ENCODE measurements at places on chromosomes 6 and 20. TPM values are rescaled to one million over a fixed set of nuclear protein-coding genes. Genes with fewer than 3 reads are reported as not detected.

The GABBR1 gene
- 38.8 TPM for total RNA-seq

The VTA1 gene
- total RNA-seq, result 42.9 TPM

The BTNL2 gene
- not detected for total RNA-seq

The CCN5 gene
- total RNA-seq, result 0.93 TPM

DNA sequence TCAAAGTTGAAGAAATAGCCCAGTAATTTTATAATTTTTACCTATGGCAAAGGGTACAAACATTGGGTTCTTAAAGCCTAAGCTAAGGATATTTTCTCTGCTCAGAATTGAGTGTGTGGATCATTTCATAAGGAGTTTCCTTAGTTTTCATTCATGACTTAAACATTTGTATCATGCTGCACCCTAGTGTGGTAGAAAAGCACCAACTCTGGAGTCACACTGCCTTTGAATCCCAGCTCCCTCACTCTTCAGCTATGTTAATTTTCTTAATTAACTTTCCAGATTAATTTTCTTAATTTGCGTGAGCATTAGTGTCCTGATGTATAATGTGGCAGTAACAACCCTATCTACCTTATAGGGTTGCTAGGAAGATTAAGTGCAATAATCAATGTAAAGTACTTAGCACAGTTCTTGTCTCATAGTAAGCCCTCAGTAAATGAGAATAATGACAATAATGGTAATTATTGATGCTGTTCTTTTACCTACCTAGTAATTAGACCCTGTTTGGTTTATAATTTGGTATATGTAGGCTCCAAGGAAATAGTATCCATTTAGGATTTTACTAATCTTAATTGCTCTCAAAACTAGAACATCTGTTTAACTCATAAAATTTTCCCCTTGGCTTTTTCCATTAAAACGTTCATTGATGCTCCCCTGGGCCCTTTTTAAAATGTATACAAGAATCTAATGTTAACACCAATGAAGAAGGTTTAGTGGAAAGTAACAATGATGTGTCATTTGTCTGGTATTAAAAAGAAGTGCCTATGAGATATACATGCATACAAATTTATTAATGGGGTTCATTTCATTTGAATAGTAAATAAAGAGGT, 31.6 kb downstream of the DSE start:
- H3K36me3 ChIP-seq, result peaks cover 28% of the 10 kb centered on the region
- no peak overlapping the region for H3K27ac ChIP-seq
- peaks cover 18% of the 10 kb centered on the region for H3K4me1 ChIP-seq
- H3K4me3 ChIP-seq, result no peak overlapping the region
- no peaks in the 10 kb centered on the region for H3K27me3 ChIP-seq
- no peak for DNase-seq

DNA sequence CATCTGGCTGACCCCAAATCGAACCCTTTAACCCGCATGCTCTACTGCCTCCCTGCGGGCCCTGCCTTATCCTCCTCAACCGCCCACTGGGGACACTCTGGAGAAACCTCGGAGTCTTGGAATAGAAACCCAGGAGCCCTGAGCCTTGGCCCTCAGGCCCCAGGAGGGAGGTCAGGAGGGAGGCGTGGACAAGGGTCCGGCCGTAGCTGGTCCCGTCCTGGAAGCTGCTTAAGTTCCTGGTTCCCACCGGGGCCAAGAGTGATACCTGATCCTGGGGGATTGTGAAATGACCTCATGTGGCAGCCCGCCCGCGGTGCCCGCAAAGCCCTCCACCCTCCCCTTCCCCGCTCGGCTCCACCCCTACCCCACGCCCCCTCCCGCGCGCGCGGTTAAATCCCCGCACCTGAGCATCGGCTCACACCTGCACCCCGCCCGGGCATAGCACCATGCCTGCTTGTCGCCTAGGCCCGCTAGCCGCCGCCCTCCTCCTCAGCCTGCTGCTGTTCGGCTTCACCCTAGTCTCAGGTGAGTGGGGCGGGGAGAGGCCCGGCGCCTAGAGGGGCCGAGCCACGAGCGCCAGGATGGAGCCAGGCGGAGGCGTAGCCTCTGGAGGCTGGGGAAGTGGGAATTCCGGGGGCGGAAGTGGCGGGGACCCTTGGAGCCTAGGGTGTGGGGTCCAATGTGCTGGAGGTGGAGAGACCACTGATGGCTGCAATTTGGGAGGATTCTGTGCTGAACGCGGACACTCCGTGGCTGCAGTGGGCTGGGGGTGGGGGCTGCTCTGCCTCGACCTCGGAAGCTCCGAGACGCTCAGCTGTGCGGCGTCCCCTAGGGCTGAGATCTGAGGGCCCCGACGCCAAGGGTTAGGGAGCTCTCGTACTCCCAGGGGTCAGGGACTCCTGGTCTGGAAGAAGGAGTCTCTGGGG, at the start of gene WFDC2:
Gene WFDC2, plus strand, starts transcription at position 418 of the 926 bp plus-strand sequence. Its CDS starts 29 bp downstream, at position 447.
- no peaks in the 10 kb centered on the region for H3K36me3 ChIP-seq
- no peak within 1 kb of the TSS for H3K27ac ChIP-seq
- H3K4me1 ChIP-seq, result no peaks in the 10 kb centered on the region
- no peak for DNase-seq
- peak within 1 kb of the TSS; percentile 9 for H3K4me3 ChIP-seq

GRCh38 chr6:131602781-131603312, 25.2 kb downstream of the MED23 start:
- peak; percentile 45 for DNase-seq
- H3K27me3 ChIP-seq, result no peaks in the 10 kb centered on the region
- H3K36me3 ChIP-seq, result peaks cover 95% of the 10 kb centered on the region

DNA sequence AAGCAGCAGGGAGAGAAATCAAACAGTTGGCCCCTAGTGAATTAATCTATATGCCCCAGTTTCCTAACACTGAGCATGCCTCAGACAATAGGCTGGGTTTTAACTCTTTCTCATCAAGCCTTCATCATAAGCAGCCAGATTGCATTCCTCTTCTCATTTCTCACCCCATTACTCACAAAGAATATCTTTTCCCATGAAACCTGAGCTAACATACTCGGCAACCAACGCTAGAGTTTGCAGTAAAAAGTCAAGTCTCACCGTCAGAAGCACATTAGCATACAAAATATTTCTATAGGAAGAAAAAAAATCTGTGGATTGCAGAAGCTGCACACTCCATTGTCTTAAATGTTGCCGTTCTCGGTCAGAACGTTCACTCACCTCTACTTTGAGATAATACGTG, 429.9 kb upstream of the ARID1B start:
- no peak overlapping the region for H3K4me3 ChIP-seq
- H3K36me3 ChIP-seq, result no peaks in the 10 kb centered on the region
- H3K27me3 ChIP-seq, result peaks cover 20% of the 10 kb centered on the region
- DNase-seq, result no peak
- no peaks in the 10 kb centered on the region for H3K4me1 ChIP-seq

GRCh38 chr6:136762022-136762975, 30.0 kb downstream of the MAP3K5 start:
- no peaks in the 10 kb centered on the region for H3K36me3 ChIP-seq
- DNase-seq, result no peak
- peaks cover 25% of the 10 kb centered on the region for H3K4me1 ChIP-seq
- H3K27me3 ChIP-seq, result no peaks in the 10 kb centered on the region
- no peak overlapping the region for H3K4me3 ChIP-seq
- H3K27ac ChIP-seq, result peak overlapping the region; percentile 32

- no peak overlapping the region for H3K27ac ChIP-seq
- H3K4me1 ChIP-seq, result no peaks in the 10 kb centered on the region
- no peak overlapping the region for H3K4me3 ChIP-seq
- no peaks in the 10 kb centered on the region for H3K27me3 ChIP-seq
Measured at GRCh38 chr6:135298455-135298854, 117.3 kb downstream of the MYB start.

DNA sequence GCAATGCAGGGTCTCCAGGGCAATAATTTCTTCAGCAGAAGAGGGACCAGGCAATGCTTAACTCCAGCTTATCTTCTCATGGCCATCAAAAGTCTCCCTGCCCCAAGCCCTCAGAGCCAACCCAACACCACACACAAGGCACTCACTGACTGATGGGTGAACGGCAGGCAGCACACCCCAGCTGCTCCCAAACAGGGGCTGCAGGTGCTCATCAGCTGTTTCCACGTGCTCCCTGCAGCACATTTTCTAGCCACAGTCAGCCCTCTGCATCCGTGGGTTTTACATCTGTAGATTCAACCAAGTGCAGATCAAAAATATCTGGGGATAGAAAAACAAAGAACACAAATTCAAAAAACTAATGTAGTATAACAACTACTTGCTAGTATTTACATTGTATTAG, 4.0 kb upstream of the GABRR1 start:
- DNase-seq, result no peak
- no peak overlapping the region for H3K27ac ChIP-seq
- peaks cover 30% of the 10 kb centered on the region for H3K27me3 ChIP-seq
- H3K36me3 ChIP-seq, result no peaks in the 10 kb centered on the region

DNA sequence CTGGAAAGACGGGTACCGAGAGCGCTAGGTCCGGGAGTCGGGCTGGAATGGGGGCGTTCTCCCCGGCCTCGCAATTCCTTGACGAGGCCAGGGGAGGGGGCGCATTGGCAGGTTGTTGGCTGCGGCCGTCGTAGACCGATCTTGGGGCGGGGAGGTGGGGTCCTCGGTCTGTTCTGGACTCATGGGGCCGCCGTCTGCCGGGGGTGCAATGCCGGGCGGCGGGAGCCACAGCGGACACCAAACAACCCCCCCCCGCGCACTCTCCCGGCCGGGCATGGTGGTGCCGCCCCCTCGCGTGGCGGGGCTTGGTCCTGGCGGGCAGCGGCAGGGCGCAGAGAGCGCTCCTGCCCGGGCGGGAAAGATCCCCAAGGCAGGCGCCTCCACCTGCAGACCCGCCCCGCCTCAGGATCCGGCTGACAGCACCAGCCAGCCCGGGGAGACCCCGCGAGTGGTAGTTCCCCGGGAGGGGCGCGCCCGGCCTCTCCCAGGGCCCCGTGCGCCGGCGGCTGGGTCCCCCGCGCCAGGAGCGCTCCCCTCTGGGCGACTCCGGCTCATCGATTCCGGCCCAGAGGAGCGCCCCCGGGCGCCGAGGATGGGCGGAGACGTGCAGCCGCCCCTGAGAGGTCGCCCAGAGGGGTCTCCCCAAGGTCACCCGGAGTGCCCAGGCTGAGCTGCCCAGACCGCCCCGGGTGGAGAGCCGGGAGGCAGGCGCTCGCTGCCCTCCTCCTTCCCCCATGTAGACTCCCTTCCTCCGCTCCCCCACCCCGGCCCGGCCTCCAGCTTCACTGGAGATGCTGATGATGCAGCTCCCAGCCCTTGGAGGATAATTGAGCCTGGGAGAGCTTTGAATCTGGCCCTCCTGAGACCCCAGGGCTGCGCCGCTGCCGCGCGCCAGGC, 709 bp downstream of the PPP1R16B start:
- H3K4me1 ChIP-seq, result no peaks in the 10 kb centered on the region
- no peaks in the 10 kb centered on the region for H3K36me3 ChIP-seq
- DNase-seq, result no peak
- H3K27ac ChIP-seq, result no peak overlapping the region
- H3K4me3 ChIP-seq, result no peak overlapping the region
- H3K27me3 ChIP-seq, result peaks cover 24% of the 10 kb centered on the region

GRCh38 chr20:51444922-51445438, 97.5 kb downstream of the NFATC2 start:
- H3K4me3 ChIP-seq, result no peak overlapping the region
- no peak for DNase-seq
- H3K36me3 ChIP-seq, result no peaks in the 10 kb centered on the region
- H3K4me1 ChIP-seq, result peaks cover 9% of the 10 kb centered on the region

- DNase-seq, result no peak
- H3K4me1 ChIP-seq, result peaks cover 9% of the 10 kb centered on the region
- no peak overlapping the region for H3K27ac ChIP-seq
- H3K27me3 ChIP-seq, result no peaks in the 10 kb centered on the region
- H3K4me3 ChIP-seq, result no peak overlapping the region
Measured at GRCh38 chr20:3771552-3772058, 4.1 kb upstream of the ADISSP start.

DNA sequence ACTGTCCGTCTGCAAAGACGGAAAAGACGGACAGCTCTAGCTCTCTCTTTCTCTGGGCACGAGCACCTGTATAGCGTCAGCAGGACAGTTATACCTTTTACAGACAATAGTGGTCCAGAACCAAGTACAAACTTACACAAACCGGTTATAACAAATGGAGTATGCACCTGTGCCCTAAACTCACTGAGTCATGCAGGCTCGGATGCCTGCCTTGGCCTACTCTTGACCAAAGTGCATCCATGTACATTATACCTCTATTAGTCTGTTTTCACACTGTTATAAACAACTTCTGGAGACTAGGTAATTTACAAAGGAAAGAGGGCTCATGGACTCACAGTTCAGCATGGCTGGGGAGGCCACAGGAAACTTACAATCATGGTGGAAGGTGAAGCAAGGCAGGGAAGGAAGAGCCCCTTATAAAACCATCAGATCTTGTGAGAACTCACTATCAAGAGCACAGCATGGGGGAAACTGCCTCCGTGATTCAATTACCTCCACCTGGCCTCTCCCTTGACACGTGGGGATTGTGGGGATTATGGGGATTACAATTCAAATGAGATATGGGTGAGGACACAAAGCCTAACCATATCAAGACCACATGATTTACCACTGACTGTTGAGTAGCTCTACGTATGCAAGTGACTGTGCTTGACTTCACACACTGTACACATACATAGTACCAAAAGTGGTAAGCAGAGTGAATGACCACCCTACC, 23.1 kb downstream of the MAN1A1 start:
- no peak for DNase-seq
- peaks cover 10% of the 10 kb centered on the region for H3K4me1 ChIP-seq
- no peaks in the 10 kb centered on the region for H3K27me3 ChIP-seq
- H3K27ac ChIP-seq, result no peak overlapping the region
- H3K36me3 ChIP-seq, result no peaks in the 10 kb centered on the region
- H3K4me3 ChIP-seq, result no peak overlapping the region

DNA sequence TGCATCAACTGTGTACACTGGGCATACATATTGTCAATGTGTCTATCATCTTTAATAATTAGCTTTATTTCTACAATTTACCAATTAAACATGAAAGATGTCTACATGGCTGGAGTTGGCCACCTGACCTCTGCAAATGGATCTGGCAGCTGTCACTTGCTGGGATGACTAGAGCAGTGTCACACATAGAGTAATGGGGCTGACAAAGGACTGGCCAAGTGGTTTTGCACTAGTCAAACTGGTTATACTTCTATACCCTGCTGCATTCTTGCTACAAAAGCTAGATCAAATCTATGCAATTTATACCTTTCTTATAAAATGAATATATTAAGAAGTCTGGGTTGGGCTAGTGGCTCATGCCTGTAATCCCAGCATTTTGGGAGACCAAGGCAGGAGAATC, 99.3 kb downstream of the SESN1 start:
- H3K4me1 ChIP-seq, result peaks cover 7% of the 10 kb centered on the region
- peak overlapping the region; percentile 63 for H3K27ac ChIP-seq
- H3K4me3 ChIP-seq, result no peak overlapping the region
- no peaks in the 10 kb centered on the region for H3K27me3 ChIP-seq

DNA sequence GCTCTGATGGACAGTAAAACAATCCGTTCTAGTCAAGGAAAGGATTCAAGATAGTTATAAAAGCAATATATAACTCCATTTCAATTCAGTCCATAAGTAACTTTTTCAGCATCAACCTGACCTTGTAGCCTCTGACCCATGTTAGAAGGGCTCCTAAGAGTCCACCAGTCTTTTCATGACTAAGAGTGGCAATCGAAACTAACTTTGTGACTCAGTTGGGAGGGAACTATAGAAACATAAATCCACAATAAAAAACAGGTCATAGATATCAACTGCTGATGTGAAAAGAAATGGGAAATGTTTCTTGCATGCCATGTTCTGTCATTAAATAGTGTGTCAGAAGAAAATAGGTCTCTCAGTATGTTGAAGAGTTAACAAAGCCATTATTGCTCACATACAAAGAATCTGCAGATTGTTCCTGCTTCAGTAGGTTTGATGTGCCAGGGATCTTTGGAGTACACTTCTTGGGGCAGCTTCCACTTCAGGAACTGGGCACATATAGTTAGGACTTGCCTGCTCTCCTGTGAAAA, 16.2 kb upstream of the RBL1 start:
- H3K36me3 ChIP-seq, result no peaks in the 10 kb centered on the region
- no peaks in the 10 kb centered on the region for H3K4me1 ChIP-seq
